ENCODE measurements at places on chromosomes 1 and 21. TPM values are rescaled to one million over a fixed set of nuclear protein-coding genes. Genes with fewer than 3 reads are reported as not detected.
A peak's percentile ranks its signal among the peaks of the same experiment; 100 is the strongest.

The XKR8 gene
- 1.1 TPM for total RNA-seq

- DNase-seq = no peak
Observed at GRCh38 chr1:164704954-164705353, 146.0 kb downstream of the PBX1 start.

DNA sequence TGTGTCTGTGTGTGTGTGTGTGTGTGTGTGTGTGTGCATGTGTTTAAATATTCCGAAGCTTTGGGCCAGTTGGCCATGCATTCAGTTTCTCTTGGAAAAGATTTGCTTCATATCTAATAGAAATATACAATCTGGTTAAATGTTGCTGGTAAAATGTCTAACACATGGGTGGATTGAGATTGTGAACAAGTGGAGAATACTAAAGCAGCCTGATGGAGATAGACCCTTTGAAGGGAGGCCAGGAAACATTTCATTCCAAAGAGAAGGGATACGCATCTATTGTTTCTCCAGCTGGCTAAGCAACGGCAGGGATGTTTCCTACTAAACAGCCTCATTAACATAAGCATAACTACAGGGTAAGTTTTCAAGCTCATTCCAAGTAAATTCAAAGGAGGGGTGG, 257.5 kb upstream of the PTBP2 start:
- no peak for DNase-seq

DNA sequence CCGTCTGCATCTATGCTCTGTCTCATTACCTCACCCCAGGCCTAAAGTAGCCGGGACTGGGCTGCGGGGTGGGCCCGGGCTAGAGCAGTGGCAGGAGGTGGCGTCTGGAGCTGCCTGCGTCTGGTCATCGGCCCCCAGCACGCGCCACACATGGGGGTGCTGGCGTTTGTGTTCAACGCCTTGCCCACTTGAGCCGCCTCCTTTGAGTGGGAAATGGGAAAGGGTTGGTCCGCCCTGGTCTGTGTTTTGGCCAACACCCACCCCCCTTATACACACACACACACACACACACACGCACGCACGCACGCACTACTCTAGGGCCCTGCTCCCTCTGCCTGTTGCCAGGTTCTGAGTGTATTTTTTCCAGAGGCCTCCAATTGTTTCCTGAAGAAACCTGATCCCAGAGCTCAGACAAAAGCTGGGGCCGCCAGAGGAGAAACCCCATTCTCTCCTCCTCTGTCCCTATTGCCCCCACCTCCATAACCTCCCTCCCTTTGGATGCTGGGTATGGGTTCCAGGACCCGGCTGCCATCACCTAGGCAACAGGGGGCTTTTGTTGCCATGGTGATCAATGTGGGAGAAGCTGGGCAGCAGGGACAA, 10.1 kb downstream of the VANGL2 start:
- no peak for DNase-seq

DNA sequence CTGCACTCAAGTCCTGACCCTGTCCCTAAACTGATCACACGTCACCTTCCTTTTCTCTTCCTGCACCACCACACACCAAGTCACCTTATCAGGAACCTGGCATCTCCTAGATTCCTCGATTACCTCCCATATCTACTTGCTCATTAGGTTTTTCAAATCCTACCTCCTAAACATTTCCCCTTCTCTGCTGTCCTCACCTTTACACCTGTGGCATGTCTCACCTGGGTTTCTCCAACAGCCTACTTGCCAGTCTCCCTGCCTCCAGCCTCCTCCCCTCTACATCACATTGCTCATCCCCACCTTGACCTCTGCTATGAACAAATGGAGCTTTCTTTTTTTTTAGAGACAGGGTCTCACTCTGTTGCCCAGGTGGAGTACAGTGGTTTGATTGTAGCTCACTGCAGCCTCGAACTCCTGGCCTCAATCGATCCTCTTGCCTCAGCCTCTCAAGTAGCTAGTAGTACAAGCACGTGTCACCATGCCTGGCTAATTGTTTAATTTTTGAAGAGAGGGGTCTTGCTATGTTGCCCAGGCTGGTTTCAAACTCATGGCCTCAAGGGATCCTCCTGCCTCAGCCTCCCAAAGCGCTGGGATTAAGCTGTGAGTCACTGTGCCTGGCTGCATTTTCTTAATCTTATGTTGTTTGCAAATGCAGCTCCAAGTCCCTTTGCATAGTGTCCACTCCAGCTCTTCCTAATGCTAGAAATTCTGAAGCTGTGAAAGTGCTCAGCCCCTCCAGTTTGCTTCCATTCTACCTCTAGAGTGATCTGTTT, 6.3 kb downstream of the IGSF9 start:
- no peak for DNase-seq

GRCh38 chr1:67175530-67176087, 9.4 kb downstream of the IL23R start:
- no peak for DNase-seq

DNA sequence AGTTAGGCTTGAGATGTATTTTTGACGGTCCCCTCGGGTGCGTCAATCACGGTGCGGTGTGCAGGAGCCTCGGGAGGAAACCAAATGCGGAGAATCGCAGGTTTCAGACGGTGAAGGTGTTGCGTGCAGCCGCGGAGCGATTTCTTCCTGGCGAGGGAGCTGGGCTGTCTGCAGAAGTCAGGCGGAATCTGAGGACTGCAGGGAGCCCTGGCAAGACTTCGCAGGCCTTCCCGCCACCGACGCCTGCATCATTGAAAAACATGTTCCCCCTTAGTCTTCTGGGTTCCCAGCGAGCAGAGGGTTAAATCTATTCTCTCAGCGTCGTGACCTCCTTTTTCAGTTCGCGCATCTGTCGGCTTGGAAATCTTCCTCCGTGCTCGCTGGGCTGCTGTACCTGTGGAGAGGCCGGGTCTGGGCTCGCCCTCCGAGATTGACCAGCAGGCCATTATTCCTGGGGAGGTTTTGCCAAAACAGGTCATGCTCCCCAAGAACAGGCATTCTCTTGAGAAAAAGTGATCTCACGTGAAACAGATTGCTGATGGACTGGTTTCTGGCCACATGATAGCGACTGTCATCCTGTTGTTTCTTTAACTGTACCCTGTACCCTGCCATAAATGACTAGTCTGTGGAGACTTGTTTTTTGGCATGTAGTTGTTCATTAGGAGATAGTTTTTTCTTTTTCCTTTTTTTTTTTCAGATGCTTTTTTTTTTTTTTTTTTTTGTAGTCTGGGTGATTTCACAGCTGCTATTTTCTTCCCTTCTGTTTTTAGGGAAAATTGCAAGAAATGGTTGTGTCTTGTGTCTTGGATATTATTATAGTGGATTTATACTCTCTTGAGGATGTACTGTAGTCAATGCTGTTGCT, 894 bp downstream of the EPB41 start:
- peak; percentile 41 for DNase-seq

The CLCA4 gene
- not detected for total RNA-seq

The SMCP gene
- not detected for total RNA-seq

GRCh38 chr1:12448746-12449177, 169.2 kb downstream of the DHRS3 start:
- peak; percentile 44 for DNase-seq

- DNase-seq = no peak
Observed at GRCh38 chr1:19643121-19643520, 990 bp upstream of the NBL1 start.
